Upper lobe of right lung (tissue), 1 donor: ENCODE measurements at places on chromosomes 3 and 15. TPM values are rescaled to one million over a fixed set of nuclear protein-coding genes. Genes with fewer than 3 reads are reported as not detected.

GRCh38 chr15:58212909-58213526, 74.8 kb downstream of the AQP9 start:
- DNase-seq = no peak

GRCh38 chr15:39456582-39457330, 124.1 kb upstream of the THBS1 start:
- DNase-seq = no peak

DNA sequence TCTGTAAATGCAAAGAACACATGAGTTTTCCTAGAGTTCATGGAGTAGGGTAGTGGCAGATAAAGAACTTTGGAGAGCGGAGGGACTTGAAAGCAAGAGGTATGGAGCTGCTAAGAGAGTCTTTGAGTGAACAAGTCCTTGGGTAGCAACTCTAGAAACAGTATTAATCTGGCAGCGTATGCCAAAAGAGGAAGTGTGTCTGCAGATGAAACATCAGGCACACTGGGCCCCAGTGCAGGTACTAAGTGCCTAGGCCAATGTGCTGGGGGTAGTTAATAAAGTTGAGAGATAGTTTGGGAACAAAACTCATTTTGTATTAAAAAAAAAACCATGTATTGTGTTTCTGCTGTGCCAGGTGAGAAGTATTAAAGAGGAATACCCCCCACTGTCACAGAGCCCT, 223.0 kb upstream of the STRIT1 start:
- no peak for DNase-seq

The CTDSPL gene
- 78.6 TPM for total RNA-seq

DNA sequence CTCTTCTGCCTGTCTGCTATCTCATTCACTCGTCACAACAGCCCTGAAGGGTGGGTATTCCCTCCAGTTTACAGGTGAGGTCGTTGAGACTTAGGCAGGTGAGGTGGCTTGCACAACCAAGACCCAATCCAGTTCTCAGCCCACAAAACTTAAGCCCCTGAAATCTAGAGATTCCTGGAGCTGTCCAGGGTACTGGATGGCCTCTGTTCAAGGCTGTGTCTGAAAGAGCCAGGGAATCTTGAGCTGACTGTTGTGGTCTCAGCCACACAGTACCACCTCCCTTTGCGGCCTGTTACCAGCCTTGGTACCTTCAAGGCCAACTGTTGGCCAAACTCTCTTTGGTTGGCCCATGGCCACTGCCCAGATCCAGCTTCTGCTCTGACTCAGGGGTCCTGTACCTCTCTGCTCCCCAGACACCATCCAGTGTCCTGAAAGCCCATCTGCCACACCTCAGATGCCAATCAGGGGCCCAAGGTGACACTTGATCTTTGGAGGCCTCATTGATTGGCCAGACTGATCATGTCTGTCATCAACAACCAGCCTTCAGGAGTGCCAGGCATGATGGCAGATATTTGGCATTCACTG, 10.9 kb upstream of the FAM107A start:
- no peak for DNase-seq

The VGLL3 gene
- 61.5 TPM for total RNA-seq

The CAMKV gene
- total RNA-seq = not detected

DNA sequence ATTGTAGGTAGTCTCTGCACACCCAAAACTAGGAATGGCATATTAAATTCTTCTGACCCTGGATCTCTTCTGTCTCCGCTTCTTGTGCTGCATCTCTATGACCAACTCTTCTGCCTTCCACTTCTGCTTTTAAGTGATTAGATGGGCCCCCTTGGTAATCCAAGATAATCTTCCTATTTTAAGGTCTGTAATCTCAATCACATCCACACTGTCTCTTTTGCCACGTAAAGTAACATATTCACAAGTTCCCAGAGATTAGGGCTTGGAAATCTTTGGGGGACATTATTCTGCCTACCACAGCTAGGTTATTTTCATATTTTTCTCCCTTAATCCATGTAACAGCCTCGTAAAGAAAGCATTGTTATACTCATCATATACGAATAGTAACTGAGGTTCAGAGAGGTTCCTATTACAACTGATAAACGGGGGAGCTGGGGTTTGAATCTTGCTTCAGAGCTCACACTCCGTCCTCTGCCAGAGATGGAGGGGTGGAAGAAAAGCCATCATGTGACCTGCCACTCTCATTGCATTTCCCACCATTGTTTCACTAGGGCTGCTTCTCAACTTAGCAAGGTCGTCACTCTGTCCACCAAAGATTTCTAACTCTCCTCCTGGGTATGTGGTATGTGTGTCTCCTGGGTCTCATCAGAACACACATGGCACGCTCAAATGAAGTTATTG, 6.6 kb upstream of the CD47 start:
- no peak for DNase-seq

DNA sequence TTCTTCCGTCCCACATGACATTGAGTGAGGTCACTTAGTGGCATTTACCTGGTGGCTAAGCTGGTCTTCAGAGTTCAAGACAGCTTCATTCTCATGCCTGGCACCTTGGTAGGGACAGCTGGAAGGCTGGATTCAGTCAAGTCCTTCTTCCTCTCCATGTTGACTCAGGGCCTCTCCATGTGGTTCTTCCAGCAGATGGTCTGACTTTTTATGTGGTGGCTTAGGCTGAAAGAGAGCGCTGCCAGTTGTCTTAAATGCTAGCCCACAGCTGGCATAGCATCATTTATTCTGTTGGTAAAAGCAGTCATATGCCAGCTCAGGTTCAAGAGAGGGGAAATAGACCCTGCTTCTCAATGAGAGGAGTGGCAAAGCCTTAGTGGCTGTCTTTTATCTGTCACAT, 53.0 kb upstream of the CTDSPL start:
- DNase-seq = no peak

GRCh38 chr3:141346839-141347238, 21.5 kb upstream of the ZBTB38 start:
- no peak for DNase-seq

The ZBED2 gene
- total RNA-seq = 6.4 TPM

The TIGIT gene
- 1.7 TPM for total RNA-seq

DNA sequence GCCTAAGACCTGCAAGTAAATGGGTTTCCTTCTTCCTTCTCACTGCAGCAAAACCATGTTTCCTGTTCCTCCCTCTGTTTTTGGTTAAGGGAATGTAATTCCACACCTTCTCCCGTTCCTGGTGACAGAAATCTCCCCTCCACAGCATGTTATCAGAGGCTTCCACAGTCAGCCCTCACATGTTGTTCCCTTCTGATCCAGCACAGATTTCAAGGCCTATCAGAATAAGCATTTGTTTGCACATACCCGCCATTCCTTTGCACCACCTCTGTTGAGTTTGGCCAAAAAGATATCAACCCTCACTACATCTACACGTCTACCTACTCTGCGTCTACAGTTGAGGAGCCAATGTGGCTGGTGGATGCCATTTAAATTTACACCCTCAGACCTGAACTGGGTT, 113.9 kb upstream of the GRM7 start:
- DNase-seq = no peak

The RETNLB gene
- not detected for total RNA-seq

The TF gene
- total RNA-seq = 1.3 TPM

- DNase-seq = no peak
Observed at GRCh38 chr3:107464037-107464436, 58.7 kb upstream of the BBX start.

The HES1 gene
- 43.6 TPM for total RNA-seq

GRCh38 chr3:6448011-6448410, 412.9 kb upstream of the GRM7 start:
- no peak for DNase-seq

GRCh38 chr3:72105306-72105705, 320.4 kb upstream of the PROK2 start:
- DNase-seq = no peak

The CRABP1 gene
- total RNA-seq = not detected

DNA sequence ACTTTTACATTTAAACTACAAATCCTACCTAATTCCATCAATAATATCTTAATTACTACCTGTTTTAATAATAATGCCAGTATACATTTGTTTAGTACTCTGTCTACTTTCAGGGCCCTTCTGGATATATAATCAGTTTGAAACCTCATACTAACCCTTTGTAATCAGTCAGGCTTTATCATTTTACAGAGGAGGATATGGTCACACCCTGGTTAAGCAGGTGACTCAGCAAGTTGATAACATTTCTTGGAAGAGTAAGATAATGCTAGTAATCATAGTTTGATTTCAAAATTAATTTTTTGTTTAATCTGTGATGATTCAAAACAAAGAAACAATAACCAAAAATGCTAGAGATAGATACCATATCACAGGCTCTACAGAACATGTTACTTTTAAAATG, 208.2 kb upstream of the MANF start:
- no peak for DNase-seq

DNA sequence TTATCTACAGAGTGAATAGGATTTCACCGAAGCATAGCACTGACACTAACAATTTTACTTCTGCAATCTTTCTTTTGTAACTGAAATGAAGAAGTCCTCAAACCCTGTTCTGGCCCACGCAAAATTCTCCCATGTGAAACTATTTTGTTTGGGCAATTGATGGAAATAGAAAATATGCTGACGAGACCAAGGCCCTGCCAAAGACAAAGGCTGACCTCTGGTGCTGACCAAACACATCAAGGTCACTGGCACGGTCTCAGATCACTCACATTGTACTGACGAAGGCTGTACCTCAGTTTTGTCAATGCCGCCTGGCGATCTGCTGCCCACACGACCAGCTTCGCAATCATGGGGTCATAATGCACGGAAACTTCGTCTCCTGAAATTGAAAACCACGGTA, 58.4 kb upstream of the DCUN1D1 start:
- DNase-seq = no peak

- DNase-seq = no peak
Observed at GRCh38 chr15:62742409-62743171, 300.0 kb upstream of the TPM1 start.

The CATSPER2 gene
- total RNA-seq = 3.3 TPM

DNA sequence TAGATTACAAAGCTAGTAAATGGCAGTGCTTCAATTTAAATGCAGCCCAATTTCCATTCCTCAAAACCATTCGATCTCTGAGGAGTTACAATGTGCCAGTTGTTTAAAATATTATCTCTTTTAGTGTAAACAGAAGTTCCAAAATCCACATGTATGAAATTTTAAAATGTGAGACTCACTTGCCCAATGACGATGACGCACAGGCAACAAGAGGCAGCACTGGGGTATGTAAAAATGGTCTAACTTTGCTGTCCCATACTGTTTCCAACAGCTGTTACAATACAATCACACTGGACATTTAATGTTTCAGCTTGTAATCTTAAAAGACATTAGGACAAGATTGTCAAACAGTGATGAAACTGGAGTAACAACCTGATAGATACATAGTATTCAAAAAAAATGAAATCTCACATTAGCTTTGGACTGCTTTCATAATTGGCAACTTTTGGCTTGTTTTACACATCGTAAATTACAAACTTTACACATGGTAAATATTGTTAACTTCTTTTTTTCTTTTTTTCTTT, 12.2 kb downstream of the SLTM start:
- DNase-seq = no peak

DNA sequence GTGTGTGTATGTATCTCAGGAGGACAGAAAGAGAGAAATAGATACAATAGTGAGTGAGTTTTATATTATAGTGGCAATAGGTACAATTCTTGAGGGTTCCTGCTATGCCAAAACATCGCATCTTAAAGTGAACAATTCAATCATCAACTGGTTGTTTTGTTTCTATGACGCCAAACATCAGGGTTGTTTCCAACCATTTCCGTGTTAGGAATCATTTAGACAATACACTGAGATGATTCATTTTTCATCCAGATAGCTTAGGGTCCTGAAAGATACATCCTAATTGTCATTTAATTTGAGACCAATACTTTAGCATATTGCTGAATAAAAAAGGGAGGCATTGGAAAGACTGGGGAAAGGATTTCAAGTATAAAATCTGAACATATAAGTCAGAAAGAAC, 472.2 kb downstream of the MCTP2 start:
- DNase-seq = no peak
